ENCODE measurements at places on chromosomes 12 and 14. TPM values are rescaled to one million over a fixed set of nuclear protein-coding genes. Genes with fewer than 3 reads are reported as not detected.

The SETD3 gene
- 53.1 TPM for total RNA-seq

The LPAR5 gene
- total RNA-seq, result not detected

The AKAP5 gene
- 0.75 TPM for total RNA-seq

The SMAGP gene
- total RNA-seq, result 26.2 TPM

The ESRRB gene
- not detected for total RNA-seq

The CISTR gene
- not detected for total RNA-seq

The TAS2R50 gene
- total RNA-seq, result 1.5 TPM

The EP400 gene
- 57.3 TPM for total RNA-seq

The IL26 gene
- not detected for total RNA-seq

The C12orf60 gene
- 1.1 TPM for total RNA-seq

The EPS8 gene
- 12.1 TPM for total RNA-seq

The SLC4A8 gene
- 9.7 TPM for total RNA-seq

The PLEKHG7 gene
- total RNA-seq, result not detected

The NUAK1 gene
- total RNA-seq, result 38.0 TPM

The SLC8A3 gene
- not detected for total RNA-seq

The GLTP gene
- 46.6 TPM for total RNA-seq

The ESR2 gene
- 0.58 TPM for total RNA-seq

The POMT2 gene
- total RNA-seq, result 48.2 TPM

The KRT77 gene
- total RNA-seq, result not detected

The ACVRL1 gene
- 404 TPM for total RNA-seq

The SCYL2 gene
- 41.4 TPM for total RNA-seq

The CLEC4D gene
- not detected for total RNA-seq

The GNG2 gene
- total RNA-seq, result not detected

The CLEC1B gene
- not detected for total RNA-seq

The RNASE1 gene
- 182 TPM for total RNA-seq

The GPR132 gene
- not detected for total RNA-seq

The PLEKHG3 gene
- 8.0 TPM for total RNA-seq

The PZP gene
- total RNA-seq, result 0.88 TPM

The VRTN gene
- not detected for total RNA-seq

The HCAR2 gene
- not detected for total RNA-seq

The PKP2 gene
- 9.1 TPM for total RNA-seq

The FGF23 gene
- total RNA-seq, result not detected

The GALNT6 gene
- total RNA-seq, result 39.2 TPM

The VWF gene
- 2,328 TPM for total RNA-seq

The IFNG-AS1 gene
- total RNA-seq, result not detected

The RNASE12 gene
- not detected for total RNA-seq

The RASSF8 gene
- 59.3 TPM for total RNA-seq

The OR6C2 gene
- total RNA-seq, result not detected

The SMCO3 gene
- total RNA-seq, result 0.25 TPM

The PPP1R36 gene
- 0.51 TPM for total RNA-seq

The OGFOD2 gene
- total RNA-seq, result 24.1 TPM

The RNASE3 gene
- total RNA-seq, result not detected

The ARMH4 gene
- total RNA-seq, result 3.0 TPM

The LRRC74A gene
- total RNA-seq, result not detected

The SPX gene
- not detected for total RNA-seq

The SPTLC2 gene
- total RNA-seq, result 57.2 TPM

The HNF1A gene
- total RNA-seq, result not detected

The CLEC7A gene
- total RNA-seq, result not detected

The VAMP1 gene
- total RNA-seq, result 6.6 TPM

The SIX4 gene
- 4.7 TPM for total RNA-seq

The OTOGL gene
- total RNA-seq, result 2.0 TPM

The BDKRB2 gene
- 0.39 TPM for total RNA-seq

The PCK2 gene
- total RNA-seq, result 24.5 TPM
